Activated CD4-positive, alpha-beta T cell treated with anti-CD3 and anti-CD28 coated beads for 1 hour (primary cell): ENCODE measurements at places on chromosomes 7 and 10.
A peak's percentile ranks its signal among the peaks of the same experiment; 100 is the strongest.

DNA sequence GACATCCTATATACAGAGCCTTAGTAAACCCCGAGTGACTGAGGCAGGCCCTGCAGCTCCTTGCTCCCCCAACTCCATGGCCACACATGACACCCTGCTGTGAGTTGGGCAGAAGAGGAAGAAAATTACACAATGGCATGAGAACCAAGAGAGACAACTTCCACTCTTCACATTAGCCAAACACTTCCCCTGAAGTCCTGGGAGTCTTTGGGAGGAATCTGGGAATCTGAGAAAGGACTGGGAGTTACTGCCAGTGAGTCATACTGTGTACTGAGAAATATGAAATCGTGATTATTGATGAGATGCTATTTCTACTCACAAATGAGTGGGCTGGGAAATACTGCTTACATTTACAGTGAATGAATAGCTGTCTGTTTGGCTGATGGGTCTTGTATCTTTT lies 116.6 kb downstream of the SPAG6 start:
- no peak for DNase-seq

DNA sequence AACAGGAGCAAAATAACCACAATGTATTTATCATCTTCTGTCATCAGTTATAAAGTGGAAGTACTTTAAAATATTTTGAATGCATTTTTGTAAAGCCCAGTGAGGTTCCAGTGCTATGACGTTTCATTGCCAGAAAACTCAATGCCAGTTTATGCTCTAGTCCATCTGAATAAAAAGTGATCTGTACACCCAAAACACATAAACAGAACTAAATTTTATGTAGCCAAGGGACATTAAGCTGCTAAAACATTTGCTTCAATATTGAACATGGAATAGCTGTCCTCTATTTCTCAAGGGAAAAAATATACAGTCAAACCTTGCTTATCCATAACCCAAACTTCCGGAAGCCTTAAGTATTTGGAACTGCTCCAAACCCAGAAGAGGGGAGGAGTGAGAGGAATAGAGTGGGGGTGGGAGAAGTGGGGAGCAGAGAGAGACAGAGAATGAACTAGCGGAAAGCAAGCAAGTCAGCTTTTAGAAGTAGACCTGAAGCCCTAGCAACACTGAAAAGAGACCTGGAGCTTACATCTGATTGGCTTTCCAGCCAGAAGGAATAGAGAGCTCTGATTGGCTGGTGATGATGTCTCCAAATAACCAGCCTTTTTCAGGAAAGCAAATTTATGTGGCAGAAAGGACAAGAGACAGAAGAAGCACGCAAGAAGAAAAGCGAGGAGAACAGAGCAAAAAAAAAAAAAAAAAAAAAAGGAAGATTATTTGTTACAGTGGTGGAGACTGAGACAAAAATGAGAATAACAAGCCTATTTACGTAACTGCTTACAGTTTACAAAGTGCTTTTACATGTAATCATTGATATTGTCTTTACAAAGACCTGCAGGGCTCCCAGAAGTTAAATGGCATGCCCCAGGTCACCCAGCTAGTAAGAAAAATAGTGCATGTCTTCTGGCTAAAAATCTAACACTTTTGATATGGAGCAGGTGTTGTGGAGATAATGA lies 196.0 kb downstream of the RNLS start:
- DNase-seq: no peak

GRCh38 chr10:122699796-122700455 lies at the start of gene C10orf120:
Gene C10orf120, minus strand, starts transcription at chr10:122699846. Its CDS starts 56 bp downstream, at chr10:122699790.
- no peak for DNase-seq

DNA sequence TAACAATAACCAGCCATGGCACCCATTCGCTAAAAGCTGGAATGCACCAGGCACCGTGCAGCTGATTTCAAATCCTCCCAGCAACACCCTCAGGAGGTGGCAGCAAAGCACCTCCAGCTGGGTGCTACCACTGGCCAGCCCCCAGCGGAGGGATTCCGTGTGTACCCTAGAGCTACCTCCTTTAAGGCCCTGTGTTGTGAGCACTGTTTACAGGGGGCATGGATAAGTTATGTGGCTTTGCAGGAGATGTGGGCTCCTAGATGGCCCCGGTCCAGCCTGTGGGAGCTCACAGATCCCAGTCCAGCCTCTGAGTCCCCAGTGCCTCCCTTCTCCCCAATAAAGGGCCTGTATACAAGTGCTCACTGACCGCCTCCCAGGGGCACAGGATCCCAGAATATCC lies 27.1 kb downstream of the TNRC18 start:
- peak; percentile 49 for DNase-seq

DNA sequence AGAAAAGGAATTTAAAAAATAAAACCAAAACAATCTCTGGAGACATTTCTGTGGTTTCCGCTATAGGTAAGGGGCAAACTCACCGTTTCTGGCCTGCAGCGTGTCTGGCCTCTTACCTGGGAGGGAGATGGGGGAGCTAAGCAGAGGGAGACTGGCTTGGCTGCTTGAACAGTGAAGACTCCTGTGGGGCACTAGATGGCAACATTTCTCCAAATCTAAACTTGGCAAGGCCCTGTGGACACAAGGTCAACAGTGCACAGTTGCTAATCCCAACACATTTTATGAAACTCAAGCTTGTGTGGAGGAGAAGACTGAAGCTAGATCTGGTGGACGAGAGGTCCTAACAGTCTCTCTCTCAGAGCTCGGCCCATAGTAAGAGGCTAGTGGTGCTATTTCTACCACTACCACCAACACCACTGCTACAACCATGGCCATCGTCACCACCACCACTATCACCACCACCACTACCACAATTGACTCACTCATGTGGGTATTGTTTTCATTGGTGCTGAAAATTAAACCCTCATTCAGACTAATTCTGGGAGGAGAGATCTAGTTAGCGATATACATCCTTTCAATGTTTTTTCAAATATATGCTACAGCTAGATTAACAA lies 28.4 kb upstream of the CDHR3 start:
- no peak for DNase-seq

- no peak for DNase-seq
Observed at GRCh38 chr10:6070660-6071059, 8.5 kb upstream of the IL2RA start.

- DNase-seq: no peak
Observed at GRCh38 chr7:1992554-1992953, 240.2 kb downstream of the MAD1L1 start.

- no peak for DNase-seq
Observed at GRCh38 chr7:2927592-2927991, 83.5 kb upstream of the GNA12 start.

DNA sequence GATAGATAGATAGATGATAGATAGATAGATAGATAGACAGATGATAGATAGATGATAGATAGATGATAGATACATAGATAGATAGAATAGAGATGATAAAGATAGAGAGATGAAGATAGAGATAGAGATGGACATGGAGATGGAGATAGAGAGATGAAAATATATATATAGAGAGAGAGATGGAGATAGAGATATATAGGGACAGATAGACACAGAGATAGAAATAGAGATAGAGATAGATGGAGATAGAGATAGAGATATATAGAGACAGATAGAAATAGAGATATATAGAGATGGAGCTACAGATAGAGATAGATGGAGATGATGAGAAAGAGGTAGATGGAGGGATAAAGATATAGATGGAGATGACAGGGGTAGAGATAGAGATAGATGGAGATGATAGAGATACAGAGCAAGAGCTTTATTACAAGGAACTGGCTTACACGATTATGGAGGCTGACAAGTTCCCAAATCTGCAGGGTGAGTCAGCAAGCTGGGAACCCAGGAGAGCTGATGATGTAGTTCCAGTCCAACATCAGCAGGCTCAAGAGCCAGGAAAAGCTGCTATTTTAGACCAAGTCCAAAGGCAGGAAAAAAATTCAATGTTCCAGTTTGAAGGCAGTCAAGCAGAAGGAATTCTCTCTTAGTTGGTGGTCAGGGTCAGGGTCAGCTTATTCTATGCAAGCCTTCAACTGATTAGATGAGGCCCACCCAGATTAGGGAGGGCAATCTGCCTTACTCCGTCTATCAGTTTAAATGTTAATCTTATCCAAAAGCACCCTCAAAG lies 37.1 kb downstream of the CAV1 start:
- DNase-seq: no peak

- DNase-seq: no peak
Observed at GRCh38 chr10:89156161-89156835, 50.8 kb downstream of the CH25H start.

DNA sequence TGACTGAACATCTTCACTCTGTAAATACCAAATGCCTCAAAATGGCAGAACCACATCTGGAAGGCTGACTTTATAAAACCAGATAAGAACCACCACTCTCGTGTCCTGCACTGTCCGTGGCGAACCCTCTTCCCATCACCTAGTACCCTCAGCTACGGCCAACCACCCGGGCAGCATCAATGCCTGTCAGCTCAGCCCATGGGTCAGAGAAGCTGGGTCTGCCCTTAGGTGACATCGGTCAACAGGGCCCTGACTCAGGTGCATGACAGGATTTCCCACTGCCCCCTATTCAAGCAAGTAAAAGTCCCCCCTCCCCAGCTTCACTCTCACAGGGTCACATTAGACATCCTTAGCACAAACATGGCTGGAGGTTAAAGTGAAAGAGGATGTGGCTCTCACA lies 56.6 kb downstream of the HSPA12A start:
- no peak for DNase-seq

DNA sequence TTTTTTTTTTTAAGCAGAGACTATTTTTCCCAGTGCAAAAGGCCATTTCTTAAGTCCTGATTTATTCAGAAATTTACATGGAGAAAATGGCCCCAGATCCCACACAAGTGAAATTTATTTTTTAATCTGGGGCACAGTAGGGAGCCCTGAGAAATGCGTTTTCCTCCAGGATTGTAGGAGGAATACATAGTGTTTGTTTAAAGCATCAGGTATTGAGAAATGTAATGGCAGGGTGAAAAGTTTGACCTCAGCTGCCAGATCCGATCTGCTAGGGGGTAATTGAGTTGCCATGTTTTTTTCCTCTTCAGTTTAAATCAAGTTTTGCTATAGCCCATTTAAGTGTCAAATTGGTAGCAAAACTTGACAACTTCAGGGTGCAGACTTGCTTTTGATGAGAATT lies 110.0 kb downstream of the LRMDA start:
- DNase-seq: no peak

GRCh38 chr7:36185092-36185491 lies 32.0 kb downstream of the EEPD1 start:
- DNase-seq: no peak

- no peak for DNase-seq
Observed at GRCh38 chr7:122299624-122300210, 4.8 kb downstream of the FEZF1 start.

DNA sequence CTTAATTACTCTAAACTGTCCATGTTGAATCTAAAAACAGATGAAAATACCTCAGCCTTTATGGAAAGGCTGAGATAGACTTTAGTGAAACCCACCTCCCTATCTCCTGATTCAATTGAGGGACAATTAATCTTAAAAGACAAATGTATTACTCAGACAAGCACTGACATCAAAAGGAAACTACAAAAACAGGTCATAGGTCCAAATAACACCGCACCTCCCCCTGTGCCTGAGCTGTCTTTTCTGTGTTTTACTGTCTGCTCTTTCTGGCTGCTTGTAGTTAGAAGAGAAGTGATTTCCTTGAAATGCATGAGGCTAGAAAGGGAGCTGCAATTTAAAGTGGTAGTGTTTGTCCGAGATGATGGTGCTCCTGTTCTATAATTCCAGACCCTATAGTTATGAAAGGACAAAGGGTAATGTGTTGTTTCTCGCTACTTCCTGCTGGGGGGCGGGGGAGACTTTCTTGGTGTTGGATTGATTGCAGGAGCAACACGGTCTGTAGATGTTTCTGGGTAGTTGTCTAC lies 16.0 kb downstream of the AKR1C8 start:
- no peak for DNase-seq

- no peak for DNase-seq
Observed at GRCh38 chr7:22859641-22860290, 37.1 kb upstream of the TOMM7 start.

GRCh38 chr7:135938086-135938485 lies 39.1 kb downstream of the MTPN start:
- DNase-seq: no peak

DNA sequence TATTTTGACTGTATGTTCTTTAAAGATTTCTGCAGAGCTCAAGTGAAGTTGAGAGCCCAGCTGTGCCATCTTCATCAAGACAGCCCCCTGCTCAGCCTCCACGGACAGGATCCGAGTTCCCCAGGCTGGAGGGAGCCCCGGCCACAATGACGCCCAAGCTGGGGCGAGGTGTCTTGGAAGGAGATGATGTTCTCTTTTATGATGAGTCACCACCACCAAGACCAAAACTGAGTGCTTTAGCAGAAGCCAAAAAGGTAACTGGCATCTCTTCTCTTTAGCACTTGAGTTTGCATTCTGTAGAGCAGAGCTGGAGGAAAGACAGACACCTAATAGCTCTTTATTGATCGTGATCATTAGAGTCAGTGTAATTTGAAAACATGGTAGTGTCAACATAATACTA lies 33.7 kb downstream of the MCM10 start:
- no peak for DNase-seq

GRCh38 chr10:49280001-49280408 lies 19.0 kb upstream of the C10orf71 start:
- no peak for DNase-seq

DNA sequence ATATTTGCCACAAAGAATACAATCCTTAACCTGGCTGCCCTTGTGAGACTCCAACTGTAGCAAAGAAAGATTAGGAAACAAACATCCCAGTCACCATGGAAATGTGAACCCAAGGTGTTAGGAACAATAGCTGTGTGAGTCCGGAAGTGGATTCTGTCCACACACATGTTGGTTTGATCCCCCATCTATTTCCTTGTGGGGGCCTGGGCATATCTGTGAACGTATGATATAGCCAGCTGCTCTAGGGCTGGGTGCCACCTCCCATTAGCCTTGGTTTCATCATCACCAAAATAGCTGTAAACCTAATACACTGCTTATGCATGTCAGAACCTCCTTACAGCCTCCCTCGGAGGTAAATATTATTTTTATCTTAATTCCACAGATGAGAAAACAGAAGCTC lies 26.4 kb downstream of the GRK5 start:
- DNase-seq: no peak

- DNase-seq: no peak
Observed at GRCh38 chr10:62054408-62054807, 152.9 kb downstream of the ARID5B start.

DNA sequence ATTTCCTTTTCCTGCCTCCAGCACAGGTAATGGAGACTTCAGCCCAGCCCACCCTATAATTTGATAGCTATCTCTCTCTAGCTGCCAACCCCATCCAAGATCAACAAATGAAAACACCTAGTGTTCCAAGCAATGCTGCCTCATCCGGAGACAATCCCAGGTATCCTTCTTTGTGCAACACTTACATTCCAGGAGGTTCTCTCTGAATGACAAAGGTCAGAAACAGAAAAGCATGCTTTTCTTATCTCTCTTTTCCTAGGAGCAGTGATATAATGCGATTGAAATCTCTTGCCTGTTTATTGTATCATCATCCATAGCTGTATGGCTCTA lies 699.3 kb downstream of the INHBA start:
- DNase-seq: no peak

DNA sequence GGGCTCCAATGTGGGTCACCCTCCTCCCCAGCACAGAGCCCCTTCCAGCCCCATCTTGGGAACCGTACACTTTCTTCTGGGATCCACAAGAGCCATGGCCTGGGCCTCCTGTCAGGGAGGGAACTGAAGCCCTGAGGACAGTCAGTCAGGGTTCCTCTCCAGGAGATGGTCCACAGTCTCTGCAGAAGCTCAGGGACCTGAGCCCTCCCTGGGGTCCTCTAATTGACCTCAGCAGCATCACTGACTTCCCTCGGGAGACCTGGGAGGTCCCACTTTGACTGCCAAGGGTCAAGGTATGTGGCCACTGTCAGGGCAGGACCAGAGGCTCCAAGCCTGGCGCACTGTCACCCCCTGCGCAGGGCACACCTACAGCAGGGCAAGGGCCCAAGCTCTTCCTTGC lies 32.3 kb downstream of the NOD1 start:
- DNase-seq: no peak

- DNase-seq: no peak
Observed at GRCh38 chr10:116082206-116082605, 190.8 kb downstream of the GFRA1 start.
